ENCODE measurements at places on chromosomes 11 and 22. TPM values are rescaled to one million over a fixed set of nuclear protein-coding genes. Genes with fewer than 3 reads are reported as not detected.

DNA sequence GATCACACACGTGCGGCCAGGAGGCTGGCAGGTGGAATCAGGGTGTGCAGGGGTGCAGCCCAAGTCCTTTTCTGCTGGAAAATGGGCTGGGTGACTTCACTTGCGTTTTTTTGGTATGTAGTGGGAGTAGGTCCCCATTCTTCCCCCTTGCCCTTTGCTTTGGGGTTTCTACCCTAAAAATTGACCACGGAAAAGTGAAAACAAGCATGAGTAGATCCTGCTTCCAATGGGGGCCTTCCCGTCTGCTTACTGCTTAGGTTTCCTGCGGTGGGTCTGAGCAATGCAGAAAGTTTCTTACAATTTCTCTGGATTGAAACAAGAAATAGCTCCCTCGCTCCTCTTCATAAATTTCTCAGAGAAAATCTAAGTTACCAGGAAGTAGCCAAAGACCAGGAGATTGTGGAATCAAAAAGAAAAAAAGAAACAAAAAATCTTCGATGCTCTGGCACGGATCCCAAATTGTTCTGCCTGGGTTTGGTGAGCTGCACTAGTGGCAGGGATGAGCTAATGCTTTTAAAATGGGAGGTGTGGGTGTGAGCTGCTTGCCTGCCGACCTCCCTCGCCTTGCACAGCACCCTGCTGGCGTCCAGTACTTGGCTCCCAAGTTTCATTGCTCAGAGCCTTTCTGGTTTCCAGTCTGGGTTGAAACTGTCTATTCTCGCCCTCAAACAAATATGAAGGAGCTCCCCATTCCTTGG, 2.4 kb downstream of the TIMP3 start:
- no peak for DNase-seq

GRCh38 chr22:25485626-25486545, 78.6 kb upstream of the GRK3 start:
- DNase-seq, result no peak

CACNA1I gene
- total RNA-seq, result 0.17 TPM

- no peak for DNase-seq
Measured at GRCh38 chr11:132055296-132055695, 684.9 kb downstream of the NTM start.

- DNase-seq, result no peak
Measured at GRCh38 chr11:66992041-66992440, 16.9 kb downstream of the C11orf86 start.

DNA sequence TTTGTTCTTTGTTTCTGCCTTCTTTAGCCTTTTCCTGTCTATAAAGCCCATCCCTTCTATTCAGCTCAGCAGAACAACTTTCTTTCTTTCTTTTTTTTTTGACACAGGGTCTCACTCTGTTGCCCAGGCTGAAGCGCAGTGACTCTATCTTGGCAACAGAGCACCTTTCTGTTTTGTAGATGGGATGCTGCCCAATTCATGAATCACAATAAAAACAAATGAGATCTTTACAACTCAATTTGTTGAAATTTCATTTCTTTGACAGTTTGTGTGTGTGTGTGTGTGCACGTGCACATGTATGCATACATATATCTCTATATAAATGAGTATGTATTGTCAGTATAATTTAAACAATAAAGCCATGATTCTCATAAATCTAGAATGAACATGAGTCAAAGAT, 25.5 kb downstream of the TSPAN18 start:
- no peak for DNase-seq

DNA sequence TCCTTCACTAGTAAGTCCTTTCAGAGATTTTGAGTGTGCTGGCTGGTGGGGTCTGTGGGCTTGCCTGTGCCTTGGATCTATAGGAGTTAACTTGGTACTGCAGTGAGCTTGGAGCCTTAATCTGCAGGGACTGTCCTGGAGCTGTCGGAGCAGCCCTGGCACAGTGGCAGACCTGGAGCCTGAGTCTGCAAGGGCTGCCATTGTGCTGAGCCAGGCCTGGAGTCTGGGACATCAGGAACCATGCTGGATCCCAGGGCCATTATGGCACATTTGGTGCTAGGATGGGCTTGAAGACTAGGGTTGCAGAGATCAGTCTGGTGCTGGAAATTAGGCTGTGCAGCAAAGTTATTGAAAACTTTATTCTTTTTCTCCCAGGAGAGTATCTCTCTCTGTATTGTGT, 665.4 kb downstream of the METTL15 start:
- DNase-seq, result no peak

HBB gene
- 385 TPM for total RNA-seq

RIMBP3C gene
- total RNA-seq, result 1.3 TPM

DNA sequence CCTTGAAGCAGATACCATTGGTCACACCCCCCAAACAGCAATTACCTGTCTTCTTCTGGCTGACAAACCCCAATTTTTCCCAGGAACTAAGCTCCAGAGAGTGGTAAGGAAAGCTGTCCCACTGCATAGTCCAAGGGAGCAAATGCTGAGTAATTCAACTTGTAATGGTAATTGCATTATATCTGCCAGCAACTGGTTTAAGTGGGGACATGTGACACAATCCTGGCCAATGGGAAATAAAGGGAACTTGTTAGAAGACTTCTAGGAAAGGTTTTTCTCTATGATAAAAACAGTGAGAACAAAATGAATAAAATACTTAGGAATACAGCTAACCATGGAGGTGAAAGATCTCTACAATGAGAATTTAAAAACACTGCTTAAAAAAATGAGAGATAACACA, 9.5 kb upstream of the ISX start:
- no peak for DNase-seq

DNA sequence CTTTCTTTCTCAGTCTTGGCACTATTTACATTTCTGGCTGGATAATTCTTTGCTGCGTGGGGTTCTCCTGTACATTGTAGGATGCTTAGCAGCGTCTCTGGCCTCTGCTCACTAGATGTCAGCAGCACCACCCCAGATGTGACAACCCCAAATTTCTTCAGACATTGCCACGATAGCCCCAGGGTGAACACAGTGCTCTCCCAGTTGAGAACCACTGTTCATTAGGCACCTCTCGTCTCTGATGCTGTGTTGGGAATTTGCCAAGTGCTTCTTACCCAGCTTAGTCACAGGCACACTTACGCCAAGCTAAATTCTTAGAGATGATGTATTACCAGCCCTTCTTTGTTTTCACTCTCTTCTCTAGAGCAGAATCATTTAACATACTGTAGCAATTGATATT, 9.4 kb downstream of the TRIM6 start:
- no peak for DNase-seq

PGM2L1 gene
- 12.6 TPM for total RNA-seq

FAM227A gene
- 0.57 TPM for total RNA-seq

- no peak for DNase-seq
Measured at GRCh38 chr11:45881708-45882368, 3.6 kb upstream of the MAPK8IP1 start.

DNA sequence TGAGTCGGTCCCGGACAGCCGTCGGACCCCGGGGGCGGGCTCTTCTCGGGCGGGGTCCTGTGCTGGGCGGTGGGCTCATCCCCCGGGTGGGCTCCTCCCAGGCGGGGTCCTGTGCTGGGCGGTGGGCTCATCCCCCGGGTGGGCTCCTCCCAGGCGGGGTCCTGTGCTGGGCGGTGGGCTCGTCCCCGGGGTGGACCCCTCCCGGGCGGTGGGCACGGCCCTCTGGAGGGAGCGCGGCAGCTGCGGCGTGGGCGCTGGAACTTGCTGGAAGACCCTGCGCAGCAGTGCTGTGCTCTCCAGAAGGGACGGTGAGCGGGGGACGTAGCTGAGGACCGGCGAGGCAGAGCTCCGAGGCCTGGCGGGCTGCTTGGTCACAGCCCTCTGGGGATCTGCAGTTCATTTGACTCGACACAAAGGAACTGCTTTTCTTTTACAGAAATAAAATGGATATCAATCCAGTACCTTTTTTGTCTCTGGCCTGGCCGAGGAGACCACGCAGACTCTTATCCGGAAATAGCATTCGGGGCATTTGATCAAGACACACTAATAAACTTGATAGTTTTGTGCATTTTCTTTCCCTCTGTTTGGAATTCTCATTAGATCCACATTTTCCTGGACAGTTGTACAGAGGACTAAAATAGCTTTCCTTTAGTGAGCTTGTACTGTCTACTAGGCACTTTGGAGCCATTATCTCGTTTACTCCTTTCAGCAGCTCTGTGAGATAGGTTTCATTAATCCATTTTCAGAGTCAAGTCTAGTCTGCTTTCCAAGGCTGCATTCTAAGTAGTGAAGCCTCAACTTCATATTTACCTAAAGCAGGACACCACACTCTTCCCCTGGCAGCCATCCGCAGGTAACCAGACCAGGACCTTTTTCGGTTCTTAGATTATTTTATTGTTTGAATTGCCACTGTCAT, 812 bp downstream of the JAM3 start:
- peak; percentile 44 for DNase-seq

Data from B cell (primary cell).